ENCODE measurements at places on chromosomes 1 and 21.

DNA sequence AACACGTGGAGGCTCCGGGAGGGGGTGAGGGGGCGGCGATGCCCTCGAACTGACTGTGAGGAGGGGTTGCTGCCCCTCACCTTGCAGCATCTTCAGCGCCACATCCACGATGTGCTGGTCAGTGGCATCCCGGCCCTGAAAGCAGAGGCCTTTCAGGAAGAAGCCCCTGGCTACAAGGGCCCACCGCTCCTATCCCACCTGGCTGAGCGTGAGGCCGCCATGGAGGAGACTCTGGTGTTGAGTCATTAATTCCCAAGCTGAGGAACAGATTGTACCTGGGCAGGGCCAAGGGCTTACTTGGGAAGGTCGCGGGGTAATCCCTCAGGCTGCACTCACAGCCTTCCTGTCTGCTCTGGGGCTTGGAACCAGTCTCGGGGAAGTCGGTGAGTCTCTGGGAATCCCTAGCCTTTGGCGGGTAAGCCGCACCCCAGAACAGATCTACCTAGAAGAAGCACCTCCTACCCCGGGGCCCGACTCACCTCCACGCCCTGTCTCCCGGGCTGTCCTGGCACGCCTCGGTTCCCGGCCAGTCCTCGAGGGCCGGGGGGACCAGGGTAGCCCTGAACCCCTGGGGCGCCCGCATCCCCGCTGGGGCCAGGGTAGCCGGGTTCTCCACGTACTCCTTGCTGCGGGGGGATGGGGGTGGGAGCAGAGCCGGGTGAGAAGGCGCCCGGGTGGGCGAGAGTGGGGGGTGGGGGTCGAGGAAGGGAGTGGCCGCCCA lies 13.9 kb downstream of the COL9A2 start:
- DNase-seq = no peak

GRCh38 chr1:184975208-184975870 lies 1.0 kb upstream of the NIBAN1 start:
- no peak for DNase-seq

GRCh38 chr1:217431395-217431794 lies 199.5 kb downstream of the GPATCH2 start:
- no peak for DNase-seq

DNA sequence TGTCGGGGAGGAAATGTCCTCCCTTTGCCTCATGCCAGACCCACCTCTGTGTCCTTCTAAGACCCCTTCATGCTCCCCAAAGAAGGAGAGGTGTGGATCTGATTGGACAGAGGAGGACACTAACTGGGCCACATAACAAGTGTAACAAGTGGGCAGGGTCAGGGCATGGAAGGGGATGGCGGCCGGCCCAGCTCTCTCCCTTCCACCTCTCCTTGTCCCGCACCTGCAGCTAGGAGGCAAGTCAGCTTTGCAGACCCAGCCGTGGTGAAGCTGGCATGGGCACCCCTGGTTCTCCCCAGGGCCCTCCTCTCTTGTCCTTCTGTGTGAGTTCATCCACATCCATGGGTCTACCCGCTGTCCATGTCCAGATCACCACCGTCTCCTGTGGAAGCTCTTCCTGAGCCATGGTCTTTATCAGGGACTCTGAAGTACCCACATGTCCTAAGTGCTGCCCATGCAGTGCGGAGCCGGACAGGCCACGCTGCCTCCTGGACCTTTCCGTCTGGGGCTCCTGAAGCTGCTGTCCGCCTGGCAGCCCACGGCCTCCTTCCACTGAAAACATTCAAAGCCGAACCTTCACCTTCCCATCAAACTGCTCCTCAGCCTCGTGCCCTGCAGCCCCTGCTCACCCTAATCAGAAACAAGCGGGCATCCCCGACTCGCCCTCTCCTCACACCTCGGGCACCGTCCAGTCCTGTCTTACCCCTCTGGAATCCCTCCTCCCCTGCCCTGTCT lies 460.5 kb downstream of the PTPRU start:
- no peak for DNase-seq

- DNase-seq = no peak
Observed at GRCh38 chr1:231419738-231420298, 2.3 kb downstream of the EGLN1 start.

DNA sequence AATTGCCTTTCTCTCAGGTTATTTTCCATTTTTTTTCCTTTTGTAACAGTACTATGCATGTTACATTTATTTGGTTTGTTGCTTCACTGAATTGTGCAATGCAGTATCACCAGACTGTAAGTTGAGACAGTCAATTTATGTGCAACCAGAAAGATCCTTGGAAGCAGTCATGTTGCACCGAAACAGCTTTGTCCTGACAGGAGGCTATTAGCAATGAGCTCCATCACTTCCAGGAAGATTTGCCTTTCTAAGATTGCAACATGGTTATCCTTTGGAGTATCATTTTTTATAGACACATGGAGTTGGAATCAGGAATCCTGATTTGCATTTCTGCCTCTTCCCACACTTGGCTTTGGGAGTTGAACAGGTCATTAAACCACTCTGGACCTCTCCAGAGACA lies 84.5 kb upstream of the ST6GALNAC5 start:
- no peak for DNase-seq

DNA sequence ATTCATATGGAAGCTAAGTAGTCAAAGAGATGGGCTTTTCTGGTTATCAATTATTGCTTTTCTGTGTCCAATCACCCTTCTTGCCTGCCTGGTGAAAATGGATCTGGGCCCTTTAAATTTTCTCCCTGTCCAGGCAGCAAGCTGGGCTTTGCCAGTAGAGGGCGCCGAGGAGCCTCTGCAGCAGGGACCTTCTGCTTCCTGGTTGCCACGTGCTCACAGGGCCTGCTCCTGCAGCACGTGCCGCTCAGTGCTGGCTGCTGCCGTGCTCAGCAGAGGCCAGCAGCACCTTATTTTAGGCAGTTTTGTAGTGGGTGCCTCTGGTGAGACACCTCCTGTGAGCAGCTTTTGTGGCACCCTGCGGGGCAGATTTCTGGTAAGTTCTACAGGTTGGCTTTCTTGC lies 4.0 kb downstream of the ACTL8 start:
- DNase-seq = peak; percentile 26

- no peak for DNase-seq
Observed at GRCh38 chr1:172485626-172486025, 41.8 kb upstream of the PIGC start.

GRCh38 chr1:213669964-213670691 lies 317.6 kb upstream of the PROX1 start:
- DNase-seq = no peak

- DNase-seq = no peak
Observed at GRCh38 chr21:42880352-42880751, 1.0 kb upstream of the WDR4 start.

GRCh38 chr1:42158189-42158588 lies 5.0 kb downstream of the GUCA2B start:
- no peak for DNase-seq

DNA sequence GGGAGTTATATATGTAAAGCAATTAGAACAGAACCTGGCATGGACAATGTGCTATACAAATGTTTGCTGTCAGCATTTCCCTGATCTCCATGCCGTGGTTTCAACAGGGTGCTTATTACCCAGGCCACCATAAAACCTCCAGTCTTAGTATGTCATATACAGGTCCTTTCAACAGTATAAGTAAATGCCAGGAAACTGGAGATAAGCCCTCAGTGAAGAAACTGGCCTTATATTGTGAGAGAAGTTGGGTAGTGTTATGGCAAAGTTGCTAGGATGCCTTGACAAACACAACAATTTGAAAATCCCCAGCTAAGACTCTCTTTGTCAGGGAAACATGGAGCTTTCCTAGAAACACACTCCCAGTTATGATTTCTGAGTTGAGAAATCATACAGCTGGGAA lies 850.2 kb upstream of the ADAMTS5 start:
- DNase-seq = no peak

DNA sequence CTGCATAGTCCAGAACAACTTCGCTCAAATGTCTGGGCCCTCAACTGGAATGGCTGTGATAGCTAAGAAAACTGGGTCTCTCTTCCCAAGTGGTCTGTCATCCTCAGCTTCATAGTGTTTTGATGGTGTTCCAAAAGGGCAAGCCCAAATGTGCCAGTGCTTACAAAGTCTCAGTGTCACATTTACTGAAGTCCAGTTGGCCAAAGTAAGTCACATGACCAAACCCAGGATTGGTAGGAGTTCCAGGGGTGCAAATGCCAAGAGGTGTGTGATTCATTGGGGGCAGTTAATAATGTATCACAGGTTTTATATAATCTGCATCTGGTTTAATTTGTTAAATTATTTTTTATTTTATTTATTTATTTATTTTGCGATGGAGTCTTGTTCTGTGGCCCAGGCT lies 24.9 kb downstream of the SMG7 start:
- no peak for DNase-seq

DNA sequence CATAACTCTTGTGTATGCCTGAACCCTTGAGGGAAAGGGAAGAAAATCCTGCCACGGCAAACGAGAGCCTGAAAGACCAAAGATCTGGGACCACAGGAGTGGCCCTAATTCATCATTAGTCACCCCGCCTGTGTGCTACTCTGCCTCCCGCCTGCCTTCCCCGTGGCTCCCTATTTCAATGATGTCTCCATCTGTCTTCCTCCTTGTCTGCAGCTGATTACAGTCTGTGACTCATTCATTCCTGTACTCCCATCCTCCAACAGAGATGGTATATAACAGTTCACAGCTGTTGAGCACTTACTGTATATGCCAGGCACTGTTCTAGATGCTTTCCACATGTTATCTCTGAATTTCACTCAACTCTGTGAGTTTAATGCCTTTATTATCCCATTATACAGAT lies 96.6 kb downstream of the SEC16B start:
- DNase-seq = no peak

- no peak for DNase-seq
Observed at GRCh38 chr1:119794876-119795240, 16.4 kb downstream of the REG4 start.

- DNase-seq = no peak
Observed at GRCh38 chr1:78047106-78047505, 1.3 kb downstream of the GIPC2 start.

DNA sequence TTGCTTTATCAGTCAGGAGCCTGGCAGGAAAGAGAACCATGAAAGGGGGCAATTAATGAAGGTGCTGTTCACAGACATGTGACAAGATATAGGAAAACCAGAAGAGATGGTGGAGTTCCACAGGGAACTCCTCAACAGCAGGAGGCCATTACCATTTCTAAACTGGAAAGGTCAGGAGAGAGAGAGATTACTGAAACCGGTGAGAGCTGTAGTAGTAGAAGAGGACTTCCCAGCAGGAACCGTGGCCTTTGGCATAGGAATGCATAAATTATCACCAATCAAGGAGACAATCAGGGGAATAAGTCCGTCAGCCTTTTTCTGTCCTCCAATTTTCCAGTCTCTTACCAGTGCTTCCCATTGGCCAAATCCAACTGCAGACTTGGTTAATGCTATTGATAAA lies 23.0 kb upstream of the ABCD3 start:
- no peak for DNase-seq

DNA sequence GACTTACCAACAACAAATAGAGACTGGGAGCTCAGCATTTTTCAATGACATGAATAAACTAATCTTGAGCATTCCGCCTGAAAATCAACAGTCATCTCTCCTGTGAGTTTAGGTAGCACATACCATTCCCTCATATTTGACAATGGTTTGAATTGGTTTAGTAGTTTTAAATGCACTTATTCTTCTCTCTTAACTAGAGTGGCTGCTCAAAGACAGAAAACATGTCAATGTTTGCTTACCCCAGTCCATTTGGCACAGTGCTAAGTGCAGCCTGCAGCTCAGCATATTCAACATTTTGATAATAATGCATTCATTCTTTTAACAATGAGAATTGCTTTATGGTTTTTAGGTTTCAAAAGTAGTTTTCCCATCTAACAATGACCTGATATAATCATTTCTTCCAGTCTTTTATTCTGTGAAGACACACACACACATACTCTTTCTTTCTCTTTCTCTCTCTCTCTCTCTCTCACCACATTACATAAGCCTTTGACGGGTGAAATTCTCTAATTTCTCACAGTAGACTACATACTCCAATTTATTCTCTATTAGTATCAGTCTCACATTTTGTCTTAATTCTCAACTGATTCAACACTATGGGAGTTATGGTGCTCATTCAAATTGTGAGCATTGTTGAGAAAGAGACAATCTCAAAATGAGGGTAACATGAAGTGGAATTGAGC lies 432.3 kb downstream of the LRRIQ3 start:
- no peak for DNase-seq

GRCh38 chr1:119143706-119144105 lies 3.3 kb upstream of the WARS2 start:
- no peak for DNase-seq

DNA sequence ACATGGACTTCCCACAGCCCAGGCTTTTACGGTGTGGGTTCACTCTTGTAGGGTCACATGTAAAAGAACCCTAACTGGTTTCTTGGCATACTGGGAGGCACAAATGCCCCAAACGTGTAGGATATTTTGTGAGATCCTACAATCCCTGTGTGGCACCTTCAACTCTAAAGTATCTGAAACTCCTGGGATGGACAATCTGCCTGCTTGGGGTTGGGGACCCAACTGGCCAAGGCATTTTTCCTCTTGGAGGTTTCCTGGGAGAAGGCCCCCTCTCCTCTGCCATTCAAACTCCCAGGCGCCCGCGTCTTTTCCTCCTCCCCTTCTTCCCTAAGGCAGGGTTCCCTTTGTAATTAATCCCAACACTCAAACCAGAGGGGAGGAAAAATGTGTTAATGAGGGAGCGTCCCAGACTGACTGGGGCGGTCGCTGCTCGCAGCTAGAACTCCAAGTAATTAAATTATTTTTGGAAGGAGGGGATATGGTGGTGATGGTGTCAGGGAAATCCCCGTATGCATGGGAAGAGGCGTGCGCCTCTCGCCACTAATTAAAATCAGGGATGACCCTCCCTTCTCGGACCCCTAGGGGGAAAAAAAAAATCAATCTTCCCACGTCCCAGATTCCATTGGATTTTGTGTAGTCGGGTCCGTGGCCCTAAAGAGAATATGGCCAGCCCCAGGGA lies 681 bp upstream of the VANGL2 start:
- DNase-seq = no peak

DNA sequence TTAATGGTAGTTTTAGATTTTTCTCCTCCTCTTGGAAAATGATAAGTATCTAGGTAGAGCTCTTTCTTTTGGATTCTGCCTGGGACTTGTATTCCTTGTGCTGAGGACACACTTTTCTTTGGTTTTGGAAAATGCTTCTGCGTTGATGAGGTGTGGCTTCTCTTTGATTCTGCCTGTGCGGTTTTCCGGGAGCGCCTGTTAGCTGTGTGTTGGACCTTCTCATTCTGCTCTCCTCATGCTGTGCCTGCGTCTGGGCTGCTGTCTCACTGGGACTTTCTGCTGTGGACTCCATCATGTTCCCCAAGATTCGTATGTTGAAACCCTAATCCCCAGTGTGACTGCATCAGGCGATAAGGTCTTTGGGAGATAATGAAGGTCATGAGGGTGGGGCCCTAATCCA lies 21.0 kb downstream of the C1orf174 start:
- DNase-seq = no peak

- DNase-seq = no peak
Observed at GRCh38 chr1:240635466-240636256, 23.7 kb upstream of the GREM2 start.

DNA sequence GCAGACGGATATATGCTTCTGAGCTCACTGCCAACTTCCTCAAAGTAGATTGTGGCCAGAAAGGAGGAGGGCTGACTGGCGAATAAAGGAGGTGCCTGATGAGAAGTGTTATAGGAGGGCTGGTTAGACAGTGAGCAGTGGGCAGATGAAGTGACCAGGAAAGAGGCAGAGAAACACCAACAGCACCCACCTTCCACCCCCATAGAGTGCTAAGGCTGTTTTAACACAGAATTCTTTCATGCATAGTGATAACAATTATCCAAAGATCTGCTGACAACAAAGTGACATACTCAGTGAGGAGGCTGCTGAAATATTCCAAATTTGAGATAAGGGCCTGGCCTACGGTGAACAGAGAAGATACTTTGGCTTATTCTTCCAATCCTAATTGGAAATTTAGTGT lies 21.2 kb upstream of the MTR start:
- no peak for DNase-seq
